ENCODE measurements at places on chromosomes 13 and 19.
A peak's percentile ranks its signal among the peaks of the same experiment; 100 is the strongest.

DNA sequence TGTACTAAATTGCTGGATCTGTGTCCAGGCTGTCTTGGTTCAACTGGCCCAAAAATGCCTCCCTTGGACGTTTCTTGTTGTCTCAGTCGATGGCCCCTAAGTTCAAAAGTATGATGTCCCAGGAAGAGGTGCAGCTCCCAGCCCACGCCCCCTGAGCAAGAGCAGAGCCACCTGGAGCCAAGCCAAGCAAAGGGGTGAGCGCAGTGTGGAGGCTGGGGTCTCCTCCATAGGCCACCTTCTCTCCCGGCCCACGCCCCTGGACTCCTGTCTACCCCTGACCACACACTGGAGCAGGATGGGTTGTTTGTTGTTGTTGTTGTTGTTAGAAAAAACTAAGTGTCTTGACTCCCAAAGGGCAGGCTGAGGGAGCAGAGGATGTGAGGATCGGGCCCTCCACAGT, 26.0 kb upstream of the NPAS1 start:
- no peak for DNase-seq

DNA sequence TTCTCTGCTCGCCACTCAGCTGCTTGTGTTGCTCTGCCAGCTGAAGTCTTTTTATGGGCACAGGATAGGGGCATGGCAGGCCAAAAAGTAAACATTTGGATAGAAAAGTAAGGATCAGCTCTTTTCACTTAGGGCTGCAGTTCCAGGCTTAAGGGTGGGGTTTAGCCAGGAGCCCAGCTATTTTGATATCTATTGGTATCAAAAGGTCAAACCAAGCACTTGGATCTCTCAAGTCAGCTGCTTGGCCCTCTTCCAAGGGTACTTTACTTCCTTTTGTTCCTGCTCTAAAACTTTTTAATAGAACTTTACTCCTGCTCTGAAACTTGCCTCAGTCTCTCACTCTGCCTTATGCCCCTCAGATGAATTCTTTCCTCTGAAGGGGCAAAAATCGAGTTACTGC, 55.7 kb upstream of the ABCC4 start:
- DNase-seq, result no peak

DNA sequence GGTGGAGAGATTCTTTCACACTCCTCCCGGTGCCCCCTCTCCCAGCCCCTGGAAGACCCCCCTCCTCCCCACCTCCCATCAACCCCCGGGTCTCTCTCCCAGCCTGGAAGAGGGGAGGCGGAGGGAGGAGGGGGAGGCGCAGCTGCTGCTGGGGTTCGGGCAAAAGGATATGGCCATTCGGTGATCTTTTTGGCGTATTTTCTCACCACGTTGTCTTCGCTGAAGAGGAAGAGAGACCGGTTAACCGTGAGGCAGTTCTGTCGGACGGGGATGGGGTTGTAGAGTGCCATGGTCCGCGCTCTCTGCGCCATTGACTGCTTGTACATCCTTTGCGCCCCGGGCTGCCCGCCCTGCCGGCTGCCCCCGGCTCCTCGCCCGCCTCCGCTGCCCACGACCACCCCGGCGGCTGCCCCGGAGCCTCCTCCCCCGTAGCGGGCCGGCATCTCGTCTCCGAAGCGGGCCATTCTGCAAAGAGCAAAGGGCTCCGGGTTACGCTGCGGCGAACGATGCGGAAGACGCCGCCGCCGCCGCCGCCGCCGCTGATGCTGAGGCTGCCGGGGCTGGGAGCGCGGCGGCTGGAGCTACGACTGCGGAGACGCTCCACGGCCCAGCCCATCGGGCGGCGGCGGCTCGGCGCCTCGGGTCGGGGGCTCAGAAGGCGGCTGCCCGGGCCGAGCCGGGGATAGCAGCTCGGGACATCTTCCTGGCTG, 363 bp downstream of the CACNA1A start:
- DNase-seq, result peak; percentile 25

GRCh38 chr13:111938741-111939665, 127.9 kb upstream of the SOX1 start:
- DNase-seq, result no peak

GRCh38 chr19:7738023-7738422, 6.1 kb upstream of the CLEC4G start:
- DNase-seq, result no peak

- DNase-seq, result no peak
These were observed at the start of gene ALOX5AP for GRCh38 chr13:30735025-30735871. ALOX5AP (plus strand) TSS chr13:30735543; CDS start chr13:30735606, 63 bp downstream.

DNA sequence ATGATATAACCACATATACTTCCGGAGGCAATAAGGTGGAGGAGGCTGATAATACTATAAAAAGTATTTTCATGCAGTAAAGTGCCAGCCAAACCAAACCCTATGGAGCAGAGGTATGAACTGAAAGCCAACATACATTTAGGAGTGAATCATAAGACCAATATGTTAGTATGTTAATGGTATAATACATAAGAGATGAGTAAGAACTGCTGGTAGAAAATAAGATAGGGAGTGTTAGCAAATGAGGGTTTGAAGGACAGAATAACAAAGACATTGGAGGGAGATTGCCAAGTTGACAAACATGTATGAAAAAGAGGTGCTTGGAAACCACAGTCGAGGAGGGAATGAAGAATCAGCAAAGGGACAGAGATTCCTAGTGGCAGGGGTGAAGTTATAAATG, 10.8 kb downstream of the ENOX1 start:
- DNase-seq, result no peak

DNA sequence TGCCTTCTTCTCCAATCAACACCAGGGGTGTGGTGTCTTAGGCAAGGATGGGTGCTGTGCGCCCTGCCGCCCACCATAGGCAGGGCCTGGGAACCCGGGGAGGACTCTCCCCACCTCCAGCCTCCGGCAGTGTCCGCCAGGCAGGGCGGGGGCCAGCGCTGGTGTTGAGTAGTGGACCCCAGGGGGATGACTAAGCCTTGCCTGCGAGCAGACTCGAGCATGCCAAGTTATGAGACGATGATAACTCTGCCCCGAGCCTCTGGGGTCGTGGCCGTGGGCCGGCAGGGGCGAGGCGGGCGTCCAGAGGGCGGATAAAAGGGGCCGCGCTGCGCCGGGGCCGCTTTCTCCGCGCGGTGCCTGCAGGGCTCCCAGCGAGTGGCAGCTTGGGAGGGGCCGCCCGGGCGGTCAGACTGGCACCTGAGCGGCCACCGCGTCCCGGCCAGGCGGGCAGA, at the start of gene MEDAG:
Gene MEDAG, plus strand, starts transcription at position 340 of the 452 bp plus-strand sequence. CDS start 245 bp downstream, outside the sequence.
- DNase-seq, result no peak

DNA sequence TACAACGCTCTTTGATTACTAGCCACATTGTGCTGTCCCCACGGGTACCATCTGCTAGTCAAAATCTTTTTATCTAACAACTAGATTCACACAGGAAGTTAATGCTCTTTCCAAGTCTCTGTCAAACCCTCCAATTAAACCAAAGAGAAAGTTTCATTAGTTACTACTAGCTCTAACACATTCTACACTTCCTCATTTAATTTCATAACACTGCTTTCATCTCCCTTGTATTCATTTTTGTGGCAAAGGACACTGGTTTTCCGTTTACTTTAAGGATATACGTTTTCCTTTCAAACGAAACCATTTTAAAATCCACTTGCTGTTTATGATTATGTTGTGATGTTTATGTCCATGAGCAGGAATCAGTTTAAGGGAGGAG, 5.3 kb downstream of the DYRK1B start:
- no peak for DNase-seq

GRCh38 chr19:14385492-14385891, 4.2 kb downstream of the ADGRE5 start:
- DNase-seq, result no peak

- DNase-seq, result no peak
These were observed 28.0 kb downstream of the WDR88 start for GRCh38 chr19:33159893-33160292.
